C1 segment of cervical spinal cord (tissue), 14 donors: ENCODE measurements at places on chromosomes 16 and 17.

DNA sequence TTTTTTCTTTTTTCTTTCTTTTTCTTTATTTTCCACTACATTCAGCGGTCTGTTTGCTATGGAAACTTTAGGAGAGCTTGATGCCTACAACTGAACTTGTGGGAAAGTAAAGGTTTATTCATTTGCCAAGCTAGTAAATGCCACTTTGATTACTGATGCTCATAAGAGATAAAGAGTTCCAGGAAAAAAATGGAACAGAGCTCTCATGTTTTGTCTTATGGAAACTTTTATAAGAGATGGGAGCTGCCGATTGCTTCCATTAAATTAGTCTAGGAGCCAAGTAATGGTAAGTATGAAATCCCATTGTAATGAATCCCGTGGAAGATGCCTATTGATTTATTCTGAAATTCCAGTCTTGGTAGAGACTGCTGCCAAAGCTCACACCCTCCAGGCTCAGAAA is 7.1 kb downstream of the ANKFN1 start:
- DNase-seq = no peak

GRCh38 chr16:73232555-73233328 is 184.8 kb upstream of the ZFHX3 start:
- no peak for DNase-seq

GRCh38 chr16:55418586-55418985 is 60.4 kb upstream of the MMP2 start:
- DNase-seq = no peak

DNA sequence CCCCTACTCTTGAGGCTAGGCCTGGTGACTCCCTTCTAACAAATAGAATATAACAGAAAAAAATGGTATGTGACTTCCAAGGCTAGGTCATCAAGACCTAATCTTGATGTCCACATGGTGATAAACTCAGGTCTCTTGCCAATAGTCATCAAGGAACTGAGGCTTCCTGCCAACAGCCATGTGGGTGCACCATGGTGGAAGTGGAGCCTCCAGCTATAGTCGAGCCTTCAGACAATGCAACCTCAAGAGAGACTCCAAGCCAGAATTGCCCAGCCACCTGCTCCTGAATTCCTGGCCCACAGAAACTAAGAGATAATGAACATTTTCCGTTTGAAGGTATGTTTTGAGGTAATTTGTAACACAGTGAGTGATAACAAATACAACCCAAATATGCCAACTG is 55.9 kb upstream of the SREBF1 start:
- no peak for DNase-seq

- DNase-seq = peak; percentile 26
These were observed 2.1 kb upstream of the EPOP start for GRCh38 chr17:38676706-38677504.

GRCh38 chr17:14621826-14622614 is 321.1 kb downstream of the HS3ST3B1 start:
- no peak for DNase-seq

GRCh38 chr17:40075201-40075941 is 12.6 kb downstream of the THRA start:
- peak; percentile 86 for DNase-seq

GRCh38 chr17:8056232-8056975 is 17.5 kb downstream of the ALOX15B start:
- no peak for DNase-seq

GRCh38 chr16:87895641-87896141 is 26.4 kb upstream of the SLC7A5 start:
- DNase-seq = peak; percentile 48

- no peak for DNase-seq
These were observed 3.6 kb upstream of the TBX21 start for GRCh38 chr17:47729476-47729875.

DNA sequence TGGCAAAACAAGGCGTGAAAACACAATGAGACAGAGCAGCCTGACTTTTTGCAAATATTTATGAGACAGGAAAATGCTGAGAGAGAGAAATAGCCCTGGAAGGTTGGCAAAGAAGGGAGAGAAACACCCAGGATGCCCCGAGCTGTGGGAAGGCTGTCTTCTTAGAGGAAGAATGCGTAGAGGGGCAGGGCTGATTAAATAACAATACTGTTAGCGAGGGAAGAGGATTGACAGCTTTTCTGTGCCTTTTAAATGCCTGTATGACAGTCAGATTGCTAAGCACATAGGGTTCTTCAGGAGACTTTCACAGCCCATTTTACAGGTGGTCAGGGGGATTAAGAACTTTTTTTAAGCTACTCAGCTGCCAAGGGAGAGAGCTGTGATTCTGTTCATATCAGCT is 219.2 kb downstream of the SHISA9 start:
- DNase-seq = no peak

DNA sequence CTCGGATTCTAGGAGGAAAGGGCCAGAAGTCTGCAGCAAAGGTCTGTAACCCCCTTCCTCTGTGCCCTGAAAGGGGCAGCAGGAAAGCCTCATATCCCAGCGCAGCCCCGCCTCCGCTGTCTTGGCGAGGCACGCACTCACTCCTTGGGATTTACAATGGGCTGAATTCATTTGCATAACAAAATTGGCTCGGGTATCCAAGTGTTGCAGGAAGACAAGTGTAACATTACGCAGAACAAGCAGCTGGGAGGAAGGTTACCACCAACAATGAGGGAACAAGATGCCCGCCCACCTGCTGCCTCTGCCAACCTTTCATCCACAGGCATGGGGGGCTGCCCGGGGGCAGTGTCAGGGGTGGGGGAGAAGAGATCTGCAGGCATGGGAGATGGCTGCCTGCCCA is 130.4 kb downstream of the MRM1 start:
- no peak for DNase-seq

DNA sequence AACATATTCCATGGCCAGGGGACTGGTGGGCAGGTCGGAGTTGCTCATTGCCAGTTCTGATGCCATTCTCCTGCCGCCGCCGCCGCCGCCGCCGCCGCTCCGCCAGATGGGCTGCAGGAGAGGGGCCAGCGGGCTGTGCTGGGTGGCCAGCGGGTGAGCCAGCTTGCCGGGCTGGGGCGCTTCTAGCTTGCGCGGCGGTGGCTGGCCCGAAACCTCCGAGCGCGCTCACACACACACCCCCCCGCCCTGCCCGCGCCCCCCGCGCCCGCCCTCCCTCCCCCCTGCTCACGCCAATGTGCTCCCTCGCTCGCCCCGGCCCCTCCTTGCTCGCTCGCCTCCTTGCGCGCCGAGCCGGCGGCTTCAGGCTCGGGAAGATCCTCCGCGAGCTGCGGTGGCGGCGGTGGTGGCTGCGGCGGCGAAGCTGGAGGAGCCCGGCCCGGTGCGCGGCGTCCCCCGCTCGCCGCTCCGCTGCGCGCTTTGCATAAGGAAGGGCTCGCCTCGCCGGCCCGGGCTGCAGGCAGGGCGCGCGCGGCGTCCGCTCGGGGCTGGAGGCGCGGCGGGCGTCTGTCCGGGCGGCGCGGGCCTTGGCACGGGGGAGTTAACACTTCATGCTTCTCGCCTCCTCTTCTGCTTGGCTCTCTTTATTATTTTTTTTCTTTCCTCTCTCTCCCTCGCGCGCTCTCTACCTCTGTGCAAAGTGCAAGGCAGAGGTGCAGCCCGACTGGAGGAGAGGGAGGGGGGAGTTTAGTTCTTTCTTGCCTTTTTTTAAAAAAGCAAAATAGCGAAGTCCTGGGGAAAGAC is 500 bp downstream of the MAF start:
- DNase-seq = peak; percentile 70

DNA sequence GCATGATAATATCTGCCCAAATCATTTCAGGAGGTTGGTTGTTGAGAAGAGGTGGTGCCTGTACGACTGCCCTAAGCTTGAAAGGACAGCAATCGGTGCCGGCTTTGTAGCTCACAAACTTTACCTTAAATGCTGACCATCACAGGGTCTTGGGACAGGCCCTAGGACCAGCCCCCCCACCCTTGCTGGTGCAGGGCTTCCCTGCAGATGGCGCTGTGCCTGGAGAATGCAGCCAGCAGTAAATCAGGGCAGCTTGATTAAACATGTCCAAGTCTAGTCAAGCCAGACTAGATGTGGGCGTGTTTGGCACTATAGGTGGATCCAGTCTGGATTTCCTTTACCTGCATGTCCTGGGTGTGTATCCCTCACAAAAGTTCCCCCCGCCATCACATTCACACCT is 135.5 kb upstream of the CRHR1 start:
- DNase-seq = no peak

- no peak for DNase-seq
These were observed 14.3 kb downstream of the CMTM4 start for GRCh38 chr16:66682271-66682670.

DNA sequence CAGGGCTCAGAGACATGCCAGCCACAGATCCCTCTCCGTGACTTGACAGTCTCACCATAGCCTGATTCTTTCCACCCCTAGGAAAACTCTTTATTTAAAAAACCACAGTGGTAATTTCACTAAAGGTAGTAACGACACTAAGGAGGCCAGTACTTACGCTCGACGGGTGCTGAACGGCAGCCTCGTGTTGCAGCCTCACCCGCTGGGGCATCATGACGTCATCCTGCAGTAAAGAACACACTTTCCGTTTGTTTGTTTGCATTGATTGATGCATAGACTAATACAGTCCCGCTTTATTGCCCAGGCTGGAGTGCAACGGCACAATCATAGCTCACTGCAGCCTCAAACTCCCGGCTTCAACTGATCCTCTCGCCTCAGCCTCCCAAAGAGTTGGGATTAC is 65.1 kb upstream of the METRNL start:
- DNase-seq = no peak

- peak; percentile 91 for DNase-seq
These were observed 26.3 kb upstream of the SSTR5 start for GRCh38 chr16:1045993-1046911.
